ENCODE measurements at places on chromosomes 12 and 14.

DNA sequence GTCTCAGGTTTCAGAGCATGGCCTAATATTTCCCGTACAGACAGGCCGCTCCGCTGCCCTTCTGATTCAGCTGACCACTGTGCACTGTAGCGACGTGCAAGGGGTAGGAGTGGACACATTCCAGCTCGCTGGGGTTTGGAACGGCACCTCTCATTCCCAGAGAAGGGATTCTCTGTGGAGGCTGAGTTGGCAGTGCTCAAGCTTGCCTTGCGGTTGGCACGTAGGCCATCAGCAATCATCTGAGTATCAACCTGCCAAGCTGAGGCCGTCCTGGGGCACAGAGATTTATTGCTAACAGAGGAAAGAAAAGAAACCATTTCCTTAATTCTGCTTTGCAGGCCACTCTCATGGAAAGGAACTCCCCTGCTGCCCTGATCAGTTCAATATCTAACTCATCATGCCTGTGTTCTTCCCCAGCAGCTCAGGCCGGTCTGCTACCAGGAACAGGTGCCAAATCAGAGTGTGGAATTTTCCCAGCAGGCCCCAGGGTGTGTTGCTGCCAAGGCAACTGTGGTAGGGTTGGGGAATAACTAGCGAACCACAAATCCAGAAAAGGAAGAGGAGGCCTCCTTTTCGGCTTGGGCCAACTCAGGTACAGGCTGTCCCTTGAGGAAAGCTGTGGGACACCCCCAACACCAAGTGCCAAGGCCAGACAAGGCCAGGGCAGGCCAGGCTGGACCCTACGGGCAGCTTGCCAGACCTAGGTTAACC is 92.5 kb downstream of the SSPN start:
- no peak for DNase-seq

- no peak for DNase-seq
Measured at GRCh38 chr12:17975763-17976162, 114.2 kb downstream of the RERGL start.

GRCh38 chr12:45478931-45479330 is 250.6 kb upstream of the ARID2 start:
- no peak for DNase-seq

DNA sequence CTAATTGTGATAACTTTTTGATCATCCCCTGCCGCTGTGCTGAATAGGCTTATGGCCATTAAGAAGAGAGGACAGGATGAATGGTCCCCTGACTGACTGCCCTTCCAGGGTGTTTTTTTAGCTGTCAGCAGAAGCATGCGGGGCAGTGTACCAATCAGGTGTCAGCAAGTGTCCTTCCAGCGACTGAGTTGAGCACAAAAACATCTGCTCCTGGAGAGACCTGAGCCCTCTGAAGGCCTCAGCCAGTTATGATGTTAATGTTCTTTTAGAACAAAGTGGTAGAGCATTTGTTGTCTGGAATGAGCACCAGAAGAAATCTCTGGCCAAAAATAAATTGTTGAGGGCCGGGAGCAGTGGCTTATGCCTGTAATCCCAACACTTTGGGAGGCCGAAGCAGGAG is 37.5 kb downstream of the P2RX7 start:
- no peak for DNase-seq

DNA sequence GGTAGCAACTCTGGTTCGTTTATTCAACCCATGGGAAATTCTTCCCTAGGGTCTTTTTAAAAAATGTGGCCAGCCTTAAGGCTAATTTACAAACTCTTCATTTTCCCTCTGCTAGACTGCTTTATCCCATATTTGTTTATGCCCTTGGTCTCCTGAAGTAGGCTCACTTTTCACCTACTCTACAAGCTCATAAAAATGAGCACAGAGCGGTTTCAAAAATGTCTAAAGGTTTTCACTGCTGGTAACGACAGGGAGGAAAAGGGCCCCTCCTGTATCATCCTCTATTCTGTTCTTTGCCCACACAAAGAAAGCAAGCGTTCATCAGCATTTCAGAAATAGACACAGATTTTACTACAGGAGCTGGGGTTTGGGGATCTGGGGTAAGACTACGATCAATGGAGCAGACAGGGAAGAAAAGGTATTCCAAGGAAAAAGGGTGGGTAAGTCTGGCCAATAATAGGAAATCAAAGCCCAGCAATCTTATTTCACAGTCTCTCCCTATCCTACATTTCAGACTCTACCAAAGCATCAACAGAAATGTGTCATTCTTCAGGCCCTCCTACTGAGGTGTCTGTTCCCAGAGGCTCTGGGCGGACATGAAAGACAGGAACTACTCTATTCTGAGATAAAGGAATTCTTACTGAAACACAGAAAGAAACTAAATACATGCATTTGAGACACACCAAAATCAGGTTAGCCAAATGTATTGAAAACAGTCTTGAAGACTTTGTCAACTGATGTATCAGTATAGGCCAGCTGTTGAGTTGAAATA is 86.4 kb downstream of the SPPL3 start:
- no peak for DNase-seq

GRCh38 chr14:102525219-102525928 is 15.8 kb upstream of the ANKRD9 start:
- no peak for DNase-seq

- DNase-seq = no peak
Measured at GRCh38 chr12:15502211-15502610, 179.9 kb downstream of the PTPRO start.

- DNase-seq = no peak
Measured at GRCh38 chr12:14540801-14541462, 26.8 kb downstream of the PLBD1 start.

GRCh38 chr14:28766469-28766955 is at the start of gene FOXG1:
TSS of gene FOXG1 (plus strand) at chr14:28766787. CDS start at chr14:28767280, 493 bp downstream.
- DNase-seq = no peak

GRCh38 chr12:76669981-76670380 is 93.9 kb upstream of the ZDHHC17 start:
- no peak for DNase-seq

DNA sequence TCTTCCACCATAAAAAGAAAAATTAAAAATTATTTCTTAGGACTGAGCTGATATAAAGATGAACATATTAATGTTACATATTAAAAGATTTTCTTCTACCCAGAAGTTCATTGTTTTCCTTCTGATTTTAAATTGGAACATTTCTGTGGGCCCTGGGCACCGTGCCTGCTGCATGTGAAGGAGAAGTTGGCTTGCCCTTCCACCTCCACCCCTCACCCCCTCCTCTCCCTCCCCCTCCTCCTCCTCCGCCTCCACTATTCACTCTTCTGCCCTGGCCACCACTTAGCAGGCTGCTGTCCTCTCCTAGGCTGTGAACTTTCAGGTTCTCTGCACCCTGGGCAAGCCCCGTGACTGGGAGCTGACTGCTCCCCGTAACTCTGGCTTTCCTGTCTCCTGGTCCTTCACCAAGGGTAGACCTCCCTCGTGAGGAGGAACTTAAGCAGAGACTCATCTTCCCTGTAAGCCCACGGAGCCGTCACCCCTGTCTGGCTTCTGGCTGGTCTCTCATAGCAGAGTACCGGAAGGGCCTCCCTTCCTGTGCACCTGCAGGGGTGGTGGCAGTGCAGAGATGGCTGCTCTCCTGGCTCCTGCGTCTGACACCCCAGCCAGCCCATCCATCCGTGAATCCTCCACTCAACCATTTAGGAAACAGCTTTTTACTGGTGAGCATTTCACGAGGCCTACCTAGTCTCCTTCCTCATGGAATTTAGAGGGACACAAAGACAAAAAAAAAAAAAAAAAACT is 12.8 kb downstream of the TUNAR start:
- DNase-seq = no peak

- no peak for DNase-seq
Measured at GRCh38 chr12:120720234-120720986, 5.2 kb upstream of the ACADS start.

DNA sequence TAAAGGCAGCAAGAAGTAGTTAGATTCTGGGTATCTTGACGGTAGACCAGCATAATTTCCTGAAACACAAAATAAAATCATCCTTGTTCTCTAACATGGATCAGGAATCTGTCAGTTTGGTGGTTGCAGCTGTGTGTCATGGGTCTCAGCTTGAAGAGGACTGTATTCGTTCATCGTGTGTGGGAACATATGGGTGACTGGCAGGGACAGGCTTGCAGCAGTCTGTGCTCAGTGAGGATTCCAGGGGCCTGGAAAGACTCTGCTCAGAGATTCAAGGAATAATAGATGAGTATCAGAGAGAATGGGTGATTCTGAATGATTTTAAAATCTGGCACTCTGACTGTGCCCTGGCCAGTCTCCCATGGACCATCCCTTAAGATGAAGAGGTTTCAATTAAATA is 421.6 kb downstream of the APAF1 start:
- DNase-seq = no peak

DNA sequence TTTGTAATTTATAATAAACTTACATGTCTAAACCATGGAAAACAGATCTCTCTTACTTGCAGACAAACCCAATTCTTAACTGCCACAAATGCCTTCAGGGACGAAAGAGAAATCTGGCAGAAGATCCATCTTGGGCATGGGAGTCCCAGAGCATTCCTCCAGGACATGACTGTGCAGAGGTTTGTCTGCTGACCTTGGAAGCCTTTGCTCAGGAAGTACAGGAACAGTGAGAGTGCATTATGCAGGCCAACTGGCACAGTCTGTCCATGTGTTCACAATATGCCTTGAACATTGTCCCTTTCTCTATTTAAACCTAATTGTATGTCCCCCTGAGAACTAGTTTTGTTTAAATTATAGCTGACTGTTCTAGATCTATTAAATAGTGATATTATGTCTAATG is 467.1 kb downstream of the ATP23 start:
- DNase-seq = no peak

DNA sequence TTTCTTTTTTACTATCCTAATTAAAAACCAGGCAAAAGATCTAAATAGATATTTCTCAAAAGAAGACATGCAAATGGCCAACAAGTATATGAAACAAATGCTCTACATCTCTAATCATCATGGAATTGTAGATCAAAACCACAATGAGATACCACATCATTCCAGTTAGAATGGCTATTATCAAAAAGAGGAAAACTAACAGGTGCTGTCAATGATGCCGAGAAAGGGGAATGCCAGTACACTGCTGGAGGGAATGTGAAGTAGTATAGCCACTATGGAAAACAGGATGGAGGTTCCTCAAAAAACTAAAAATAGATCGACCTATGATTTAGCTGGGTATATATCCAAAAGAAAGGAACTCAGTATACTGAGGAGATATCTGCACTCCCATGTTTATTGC is 39.0 kb upstream of the C12orf75 start:
- no peak for DNase-seq

- DNase-seq = no peak
Measured at GRCh38 chr12:131456301-131457027, 254.4 kb upstream of the SFSWAP start.

DNA sequence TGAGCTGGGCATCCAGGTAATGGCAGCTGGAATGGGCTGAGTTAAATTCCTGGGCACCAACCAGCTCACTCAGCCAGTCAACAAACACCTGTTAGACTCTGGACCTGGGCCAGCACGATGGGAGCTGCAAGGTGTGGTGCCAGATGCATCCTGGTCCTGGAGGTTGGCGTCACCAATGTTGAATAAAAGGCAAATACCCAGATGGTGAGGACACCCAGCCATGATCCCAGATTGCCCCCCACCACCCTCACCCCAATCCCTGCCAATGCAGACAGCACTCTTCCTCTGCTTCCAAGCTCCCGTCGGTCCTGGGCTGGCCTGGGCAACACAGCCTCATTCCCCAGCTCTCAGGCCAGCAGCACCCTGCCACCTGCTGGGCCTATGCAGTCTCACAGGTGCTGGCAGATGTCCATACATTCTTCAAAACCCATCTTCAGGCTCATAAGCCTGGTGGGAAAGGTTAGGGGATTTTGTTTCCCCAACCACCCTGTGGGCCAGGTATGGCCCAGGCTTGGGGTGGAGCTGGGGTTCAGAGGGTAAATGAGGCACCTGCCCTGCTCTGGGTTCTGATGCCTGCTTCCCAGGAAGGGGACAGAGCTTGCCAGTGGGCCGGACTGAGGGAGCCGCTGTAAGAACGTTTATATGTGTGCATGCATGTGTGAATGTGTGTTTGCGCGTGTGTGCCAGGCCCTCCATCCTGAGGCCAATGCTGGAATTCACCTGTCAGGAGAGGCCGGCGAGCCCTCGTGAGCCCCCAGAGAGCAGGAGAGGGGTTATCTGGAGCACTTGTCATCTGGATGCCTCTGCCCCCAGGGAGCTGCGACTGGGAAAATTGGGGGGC is 58.0 kb downstream of the LGMN start:
- no peak for DNase-seq

DNA sequence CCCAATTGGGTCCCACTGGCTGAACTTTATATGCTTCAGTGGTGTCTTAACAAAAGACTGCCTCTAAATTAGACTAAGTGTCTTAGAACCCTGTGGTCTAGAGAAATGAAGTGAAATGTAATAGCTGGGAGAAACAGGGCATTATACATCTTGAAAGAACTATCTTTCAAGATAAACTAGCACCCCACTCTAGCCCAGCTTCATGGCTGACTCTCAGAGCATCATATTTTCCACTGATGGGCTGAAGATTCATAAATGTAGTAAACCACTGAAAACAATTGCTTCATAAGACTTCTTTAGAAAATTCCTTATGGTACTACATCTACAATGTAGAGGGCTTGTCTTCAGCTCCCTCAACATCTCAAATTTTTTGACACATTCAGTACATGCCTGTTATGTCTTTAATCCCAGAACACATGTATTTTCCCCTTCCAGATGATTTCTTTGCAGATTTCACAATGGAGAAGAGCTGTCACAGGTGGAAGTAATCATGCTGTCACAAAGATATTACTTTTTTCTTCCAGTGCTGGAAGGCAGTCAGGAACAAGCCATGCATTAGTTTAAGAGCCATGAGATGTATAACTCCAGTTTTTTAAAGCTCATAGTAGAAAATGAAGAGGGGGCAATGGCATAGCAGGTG is 48.5 kb downstream of the IFNG-AS1 start:
- DNase-seq = no peak

DNA sequence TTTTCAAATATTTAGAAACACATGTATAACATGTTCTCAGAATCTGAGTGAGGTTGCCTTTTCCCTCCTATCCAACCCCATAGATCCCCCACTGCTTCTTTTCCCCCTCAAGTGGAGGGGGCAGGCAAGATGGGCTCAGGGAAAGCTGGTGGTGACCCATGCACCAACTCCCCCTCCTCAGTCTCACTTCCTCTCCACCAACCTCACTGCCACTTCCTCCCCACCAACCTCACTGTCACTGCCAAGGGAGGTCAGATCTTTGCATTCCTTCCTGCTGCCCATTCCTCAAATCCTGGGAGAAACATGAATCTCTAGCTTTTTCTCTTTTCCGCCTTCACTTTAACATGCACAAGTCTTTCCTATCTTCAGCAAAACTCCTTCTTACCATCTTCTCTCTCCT is 48.7 kb downstream of the SPTB start:
- no peak for DNase-seq

- DNase-seq = no peak
Measured at GRCh38 chr12:105024928-105025327, 38.8 kb downstream of the NOPCHAP1 start.

DNA sequence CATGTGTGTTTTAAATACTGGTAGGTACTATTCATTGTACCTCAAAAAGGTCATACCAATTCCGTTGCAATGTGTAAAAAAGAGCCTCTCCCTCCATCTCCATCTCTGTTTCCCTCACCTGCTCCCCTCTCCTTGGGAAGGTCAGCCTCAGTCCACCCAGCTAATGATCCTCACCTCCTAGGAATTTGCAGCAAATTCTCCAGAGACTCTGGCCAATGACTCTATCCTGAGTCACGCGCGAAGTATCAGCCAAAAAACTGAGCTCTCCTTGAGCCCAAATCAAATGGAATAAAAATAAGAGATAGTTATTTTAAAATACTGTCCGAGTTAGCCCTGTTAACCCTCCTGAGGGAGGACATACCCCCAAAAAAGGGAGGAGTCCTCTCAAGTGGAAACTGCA is 148.4 kb downstream of the DPF3 start:
- no peak for DNase-seq
